Sigmoid colon (tissue), 7 donors: ENCODE measurements at places on chromosomes 5 and 9. TPM values are rescaled to one million over a fixed set of nuclear protein-coding genes. Genes with fewer than 3 reads are reported as not detected.

GRCh38 chr5:138574744-138575193 is 432 bp downstream of the HSPA9 start:
- peak overlapping the region; percentile 96 for H3K4me3 ChIP-seq
- peak overlapping the region; percentile 99 for H3K27ac ChIP-seq
- peaks cover 26% of the 10 kb centered on the region for H3K4me1 ChIP-seq
- DNase-seq: peak; percentile 69

DNA sequence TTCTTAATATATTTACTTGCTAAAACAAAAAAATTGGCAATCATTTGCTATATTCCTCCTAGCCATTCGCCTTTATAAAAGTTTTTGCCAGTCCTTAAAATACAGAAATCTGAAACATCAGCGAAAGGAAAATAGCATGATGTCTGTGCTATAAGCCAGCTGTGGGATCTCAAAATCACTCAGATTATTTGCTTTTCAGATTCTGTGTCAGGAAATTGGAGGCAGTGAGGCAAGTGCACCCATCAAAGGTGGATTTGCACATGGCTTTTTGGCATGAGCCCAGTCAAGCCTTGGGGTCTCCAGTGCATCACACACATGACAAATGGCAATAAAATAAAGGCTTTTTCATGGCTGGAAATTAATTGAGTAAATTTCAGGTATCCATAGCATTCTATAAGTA is 196.8 kb upstream of the DAPK1 start:
- H3K27me3 ChIP-seq: no peaks in the 10 kb centered on the region
- H3K4me1 ChIP-seq: no peaks in the 10 kb centered on the region

GRCh38 chr9:111948951-111949350 is 52.3 kb downstream of the UGCG start:
- no peaks in the 10 kb centered on the region for H3K4me1 ChIP-seq
- no peak overlapping the region for H3K4me3 ChIP-seq
- DNase-seq: no peak
- no peak overlapping the region for H3K27ac ChIP-seq

DNA sequence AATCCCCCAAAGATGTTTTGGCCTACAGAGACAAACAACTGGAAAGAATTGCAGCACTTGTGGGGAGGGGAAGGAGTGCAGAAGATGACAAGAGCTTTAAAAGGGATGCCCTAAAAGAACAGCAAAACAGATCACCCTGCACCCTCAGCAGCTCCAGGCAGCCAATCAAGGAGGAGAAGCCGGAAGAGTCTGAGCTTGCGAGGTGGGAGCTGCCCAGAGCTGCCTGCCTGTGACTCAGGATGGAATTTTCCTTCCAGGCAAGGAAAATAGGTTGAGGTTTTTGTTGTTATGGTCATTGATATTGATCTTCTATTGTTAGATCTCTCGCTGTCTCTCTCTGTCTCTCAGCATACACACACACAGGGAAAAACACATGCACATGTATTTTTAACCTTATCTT is 70.3 kb upstream of the MAP1B start:
- no peak overlapping the region for H3K4me3 ChIP-seq
- no peaks in the 10 kb centered on the region for H3K27me3 ChIP-seq
- H3K27ac ChIP-seq: no peak overlapping the region
- no peak for DNase-seq
- no peaks in the 10 kb centered on the region for H3K36me3 ChIP-seq

- no peaks in the 10 kb centered on the region for H3K27me3 ChIP-seq
- no peak overlapping the region for H3K27ac ChIP-seq
- peaks cover 15% of the 10 kb centered on the region for H3K4me1 ChIP-seq
Measured at GRCh38 chr5:1119312-1119831, 7.5 kb upstream of the SLC12A7 start.

DNA sequence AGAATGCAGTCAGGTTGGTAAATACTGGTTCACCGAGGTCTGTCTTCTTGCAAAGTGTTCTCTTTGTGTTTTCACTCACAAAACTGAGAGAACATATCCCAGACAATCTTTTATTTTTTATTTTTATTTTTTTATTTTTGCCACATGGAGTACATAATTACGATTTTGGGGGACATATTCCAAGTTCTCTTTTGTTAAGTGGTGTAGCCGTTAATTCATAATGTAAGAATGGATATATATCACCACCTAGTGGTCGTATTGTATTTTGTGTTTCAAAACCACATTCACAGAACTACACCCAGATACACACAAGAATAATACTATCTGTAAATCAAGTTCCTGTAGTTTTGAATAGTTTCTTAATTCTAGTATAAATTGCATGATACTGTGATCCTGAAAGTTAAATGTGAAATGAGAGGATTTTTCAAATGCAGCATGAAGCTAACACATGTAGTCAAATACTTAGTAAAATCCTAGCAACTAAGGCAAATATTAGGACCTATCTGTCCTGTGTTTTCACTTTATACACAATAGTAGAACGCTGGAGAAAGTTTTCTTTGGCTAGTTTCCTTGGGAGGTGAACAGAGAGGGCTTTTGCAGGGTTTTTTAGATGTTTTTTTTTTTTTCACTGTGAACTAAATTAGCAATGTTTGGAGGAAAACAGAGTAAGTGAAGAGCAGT is 92.7 kb downstream of the VCAN start:
- no peak overlapping the region for H3K4me3 ChIP-seq
- no peaks in the 10 kb centered on the region for H3K36me3 ChIP-seq
- H3K27me3 ChIP-seq: no peaks in the 10 kb centered on the region
- H3K27ac ChIP-seq: peak overlapping the region; percentile 40
- DNase-seq: no peak

The SH3TC2 gene
- total RNA-seq: 8.3 TPM

DNA sequence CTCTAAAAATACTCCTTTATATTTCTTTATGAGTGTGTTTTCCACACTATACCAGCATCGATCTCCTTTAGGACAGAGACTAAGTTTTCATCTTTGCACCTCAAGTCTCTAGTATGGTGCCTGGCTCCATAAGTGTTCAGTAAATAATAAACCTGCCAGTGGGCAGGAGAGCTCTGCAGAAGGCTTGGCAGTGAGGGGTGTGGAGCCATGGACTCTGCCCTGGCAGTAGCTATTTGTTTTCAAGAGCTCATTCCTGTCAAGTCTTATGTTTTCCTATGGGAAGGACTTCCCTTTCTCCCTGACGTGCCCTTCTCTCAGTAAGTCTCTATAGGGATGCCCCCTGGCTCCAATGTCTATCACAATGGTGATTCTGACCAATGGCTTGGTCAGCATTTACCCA is 252.2 kb downstream of the PIK3R1 start:
- H3K36me3 ChIP-seq: no peaks in the 10 kb centered on the region
- no peaks in the 10 kb centered on the region for H3K27me3 ChIP-seq
- no peak overlapping the region for H3K27ac ChIP-seq
- H3K4me1 ChIP-seq: no peaks in the 10 kb centered on the region
- no peak overlapping the region for H3K4me3 ChIP-seq
- no peak for DNase-seq
